Camera-type eye (tissue), 1 donor: ENCODE measurements at places on chromosomes 12 and 14. TPM values are rescaled to one million over a fixed set of nuclear protein-coding genes. Genes with fewer than 3 reads are reported as not detected.

Gene GLI1
- total RNA-seq = 7.1 TPM

Gene MYBPC1
- total RNA-seq = 226 TPM

Gene KRT72
- not detected for total RNA-seq

Gene PRORP
- total RNA-seq = 22.8 TPM

Gene B4GALNT3
- 6.8 TPM for total RNA-seq

Gene RPGRIP1
- 32.9 TPM for total RNA-seq

Gene SIX1
- total RNA-seq = 11.8 TPM
